A549 treated with RU486 at 1 μM for 4 hours (cell line): ENCODE measurements at places on chromosomes 13 and 19. TPM values are rescaled to one million over a fixed set of nuclear protein-coding genes. Genes with fewer than 3 reads are reported as not detected.

RUBCNL gene
- total RNA-seq: 0.07 to 0.13 TPM in 2 of 5 replicates, not detected in the others

KIR3DL2 gene
- not detected in 5 replicates for total RNA-seq

NLRP4 gene
- total RNA-seq: not detected in 5 replicates

ARID3A gene
- 4.0 to 5.9 TPM (median 5.5 TPM) in 5 replicates for total RNA-seq

MBD3L1 gene
- total RNA-seq: not detected in 5 replicates

TMEM86B gene
- total RNA-seq: 3.3 to 5.6 TPM (median 5.2 TPM) in 5 replicates

TMEM150B gene
- total RNA-seq: 0.13 TPM in 1 of 5 replicates, not detected in the others

ZNF470 gene
- 0.73 to 1.6 TPM (median 1.3 TPM) in 5 replicates for total RNA-seq

ZNF132 gene
- 0.09 to 0.16 TPM (median 0.12 TPM) in 4 of 5 replicates, not detected in the other for total RNA-seq

NHLRC3 gene
- 2.8 to 6.4 TPM (median 5.6 TPM) in 5 replicates for total RNA-seq

SHISA7 gene
- 0.02 TPM in 1 of 5 replicates, not detected in the others for total RNA-seq

ZNF382 gene
- 0.02 to 0.06 TPM in 2 of 5 replicates, not detected in the others for total RNA-seq

KLK14 gene
- 0.16 to 0.92 TPM (median 0.39 TPM) in 5 replicates for total RNA-seq

TLE2 gene
- 1.7 to 3.1 TPM (median 3.0 TPM) in 5 replicates for total RNA-seq

SHKBP1 gene
- 99.0 to 162 TPM (median 140 TPM) in 5 replicates for total RNA-seq

FFAR1 gene
- total RNA-seq: 0.06 TPM in 1 of 5 replicates, not detected in the others

APOE gene
- 10.9 to 21.6 TPM (median 15.6 TPM) in 5 replicates for total RNA-seq

ERICH4 gene
- 0.10 TPM in 1 of 5 replicates, not detected in the others for total RNA-seq

NANOS2 gene
- total RNA-seq: not detected in 5 replicates

FGF21 gene
- total RNA-seq: not detected in 5 replicates

KBTBD7 gene
- total RNA-seq: 1.3 to 2.8 TPM (median 2.5 TPM) in 5 replicates

FAM216B gene
- not detected in 5 replicates for total RNA-seq

ZNF578 gene
- total RNA-seq: not detected in 5 replicates

DCT gene
- not detected in 5 replicates for total RNA-seq

LRG1 gene
- total RNA-seq: 0.02 to 0.14 TPM (median 0.12 TPM) in 4 of 5 replicates, not detected in the other

TMEM38A gene
- 0.87 to 1.8 TPM (median 1.5 TPM) in 5 replicates for total RNA-seq

GPR12 gene
- total RNA-seq: not detected in 5 replicates

PEG3 gene
- not detected in 5 replicates for total RNA-seq

SIAH3 gene
- not detected in 5 replicates for total RNA-seq

ZNF44 gene
- 0.64 to 1.0 TPM (median 0.73 TPM) in 5 replicates for total RNA-seq

ZNF101 gene
- 4.0 to 5.7 TPM (median 4.2 TPM) in 5 replicates for total RNA-seq

ZNF491 gene
- not detected in 5 replicates for total RNA-seq

NRTN gene
- 0.37 to 0.89 TPM (median 0.58 TPM) in 5 replicates for total RNA-seq

IGSF23 gene
- 0.30 to 0.63 TPM (median 0.48 TPM) in 5 replicates for total RNA-seq

CD79A gene
- 0.59 to 1.4 TPM (median 1.0 TPM) in 5 replicates for total RNA-seq

LILRB1 gene
- 0.03 TPM in 1 of 5 replicates, not detected in the others for total RNA-seq

NALCN gene
- 3.3 to 4.3 TPM (median 4.1 TPM) in 5 replicates for total RNA-seq

ZNF433 gene
- total RNA-seq: not detected in 5 replicates

ZNF541 gene
- total RNA-seq: not detected in 5 replicates

ATP11A gene
- 5.3 to 10.8 TPM (median 9.0 TPM) in 5 replicates for total RNA-seq

OPA3 gene
- total RNA-seq: 11.8 to 17.6 TPM (median 14.7 TPM) in 5 replicates
